ENCODE measurements at places on chromosomes 5 and 9.

GRCh38 chr9:100322954-100323536 is 29.7 kb downstream of the TEX10 start:
- no peak for DNase-seq

GRCh38 chr9:107547772-107548297 is 58.3 kb upstream of the KLF4 start:
- DNase-seq, result no peak

GRCh38 chr5:129629575-129629974 is 118.3 kb upstream of the MINAR2 start:
- no peak for DNase-seq

DNA sequence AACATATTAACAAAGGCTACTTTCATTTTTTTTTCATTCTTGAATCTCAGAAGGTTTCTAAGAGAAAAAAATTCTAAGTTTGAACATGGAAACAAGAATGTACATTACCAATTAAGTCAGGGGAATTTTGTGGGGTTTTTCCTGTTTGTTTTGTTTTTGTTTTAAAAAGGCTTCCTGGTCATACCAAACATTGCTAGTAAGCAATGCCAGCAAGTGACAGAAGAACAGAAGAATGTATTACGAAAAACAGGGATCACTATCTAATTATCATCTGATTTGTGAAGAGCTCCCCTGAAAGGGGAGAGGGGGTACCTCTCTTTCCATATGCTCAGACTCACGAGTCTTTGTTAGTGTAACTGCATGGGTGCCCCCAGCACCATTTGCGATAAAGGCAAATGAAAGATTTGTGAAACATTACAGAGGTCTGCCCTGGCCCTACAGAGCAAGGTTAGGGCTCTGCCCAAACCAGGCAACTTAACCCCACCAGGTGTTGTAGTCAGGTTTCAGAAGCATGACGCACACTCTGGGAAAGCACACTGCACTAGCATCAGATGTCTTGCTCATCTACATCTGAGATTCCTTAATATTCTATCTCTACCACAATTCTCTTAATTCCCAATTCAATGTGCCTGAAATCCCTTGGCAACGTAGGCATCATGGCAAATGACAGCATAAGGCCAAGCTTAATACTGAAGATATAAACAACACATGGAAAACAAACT is 268.2 kb downstream of the MLLT3 start:
- DNase-seq, result no peak

- no peak for DNase-seq
These were observed 92.7 kb upstream of the CACNA1B start for GRCh38 chr9:137784641-137785513.

DNA sequence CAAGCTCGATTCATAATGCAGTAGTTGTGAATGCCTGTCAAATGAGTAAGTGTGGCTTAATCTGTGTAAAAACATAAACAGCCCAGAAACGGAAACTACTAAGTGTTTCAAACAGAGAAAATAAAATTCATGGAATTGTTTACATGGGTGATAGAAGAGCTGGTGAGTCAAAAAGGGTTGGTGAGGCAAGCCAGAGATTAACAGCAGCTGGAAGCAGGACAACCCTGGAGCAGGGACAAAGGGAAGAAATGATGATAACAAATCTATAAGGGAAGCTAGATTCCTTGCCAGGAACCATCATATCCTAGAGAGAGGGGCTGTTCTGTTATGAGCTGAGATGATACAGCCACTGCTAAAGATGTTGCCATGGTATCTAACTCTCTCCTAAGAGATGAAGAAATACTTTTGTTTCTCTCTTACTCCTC is 18.0 kb upstream of the PRR16 start:
- DNase-seq, result no peak

DNA sequence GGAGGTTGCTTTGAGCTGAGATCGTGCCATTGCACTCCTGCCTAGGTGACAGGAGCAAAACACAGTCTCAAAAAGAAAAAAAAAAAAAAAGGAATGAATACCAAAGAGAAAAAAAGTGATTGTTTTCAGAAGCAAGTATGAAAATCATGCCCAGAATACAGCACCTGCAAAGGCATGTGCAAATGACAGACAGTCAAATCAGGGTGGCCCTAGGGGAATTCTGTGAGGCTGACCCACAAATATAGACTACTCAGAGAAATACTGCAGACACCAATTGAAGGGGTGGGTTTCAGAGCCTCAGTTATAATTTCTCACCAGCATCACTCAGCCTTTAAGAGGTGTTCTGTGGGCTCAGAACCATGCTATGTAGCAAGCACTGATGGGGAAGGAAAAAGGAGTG is 28.6 kb downstream of the DCAF12 start:
- DNase-seq, result no peak

DNA sequence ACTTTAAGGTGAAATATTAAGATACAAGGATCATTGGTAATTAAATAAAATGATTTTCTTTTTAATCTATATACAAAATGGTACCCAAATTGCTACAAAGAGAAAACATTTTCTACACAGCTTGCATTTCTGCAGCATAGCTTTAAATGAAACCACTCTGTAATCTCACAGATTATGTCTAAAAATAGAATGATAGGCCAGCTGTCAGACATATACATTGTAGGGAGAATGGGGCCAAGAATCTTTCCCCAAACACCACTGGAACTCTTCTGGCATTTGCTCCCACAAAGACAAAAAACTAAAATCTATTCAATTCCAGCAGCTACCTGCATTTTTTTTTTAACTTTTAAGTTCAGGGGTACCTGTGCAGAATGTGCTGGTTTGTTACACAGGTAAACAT is 124.1 kb upstream of the NR5A1 start:
- no peak for DNase-seq

DNA sequence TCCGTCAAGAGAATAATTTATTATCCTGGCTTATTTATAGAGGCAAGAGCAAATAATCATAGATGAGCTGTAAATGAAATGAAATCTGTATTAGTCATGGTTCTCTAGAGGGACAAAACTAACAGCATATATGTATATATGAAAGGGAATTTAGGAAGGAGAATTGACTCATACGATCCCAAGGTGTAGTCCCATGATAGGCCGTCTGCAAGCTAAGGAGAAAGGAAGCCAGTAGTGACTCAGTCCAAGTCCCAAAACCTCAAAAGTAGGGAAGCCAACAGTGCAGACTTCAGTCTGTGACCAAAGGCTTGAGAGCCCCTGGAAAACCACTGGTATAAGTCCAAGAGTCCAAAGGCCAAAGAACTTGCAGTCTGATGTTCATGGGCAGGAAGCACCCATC is 515.9 kb upstream of the CYLC2 start:
- DNase-seq, result no peak

GRCh38 chr9:125241863-125242739 is 958 bp upstream of the HSPA5 start:
- DNase-seq, result no peak

DNA sequence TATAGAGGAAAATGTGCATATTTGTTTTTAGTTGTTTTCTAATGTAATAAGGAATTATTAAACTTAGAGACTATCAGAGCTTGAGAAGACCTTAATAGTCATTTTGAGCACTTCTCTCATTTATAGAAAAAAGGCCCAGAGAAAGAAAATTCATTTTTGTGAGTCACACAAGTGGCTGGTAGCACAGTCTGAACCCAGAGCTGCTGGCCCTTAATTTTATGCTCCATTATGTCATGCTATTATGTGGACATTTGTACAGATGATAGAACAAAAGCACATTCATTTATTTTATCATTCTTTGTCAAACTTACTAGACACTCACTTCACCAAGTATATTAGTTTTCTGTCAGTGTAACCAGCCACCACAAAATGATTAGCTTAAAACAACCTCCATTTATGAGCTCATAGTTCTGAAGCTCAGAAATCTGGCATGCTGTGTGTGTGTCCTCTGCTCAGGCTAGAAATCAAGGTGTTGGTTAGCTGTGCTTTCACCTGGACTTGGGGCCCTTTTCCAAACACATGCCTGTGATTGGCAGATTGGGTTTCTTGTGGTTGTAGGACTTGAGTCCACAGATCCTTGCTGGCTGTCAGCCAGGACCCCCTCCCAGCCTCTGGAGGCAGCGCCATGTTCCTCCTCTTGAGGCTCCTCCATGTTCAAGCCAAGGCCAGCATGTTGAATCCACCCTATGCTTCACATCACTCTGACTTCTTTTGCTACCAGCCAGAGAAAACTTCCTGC is 188.9 kb downstream of the ARHGAP26 start:
- no peak for DNase-seq

GRCh38 chr5:10295619-10296326 is 11.9 kb downstream of the CMBL start:
- DNase-seq, result no peak

DNA sequence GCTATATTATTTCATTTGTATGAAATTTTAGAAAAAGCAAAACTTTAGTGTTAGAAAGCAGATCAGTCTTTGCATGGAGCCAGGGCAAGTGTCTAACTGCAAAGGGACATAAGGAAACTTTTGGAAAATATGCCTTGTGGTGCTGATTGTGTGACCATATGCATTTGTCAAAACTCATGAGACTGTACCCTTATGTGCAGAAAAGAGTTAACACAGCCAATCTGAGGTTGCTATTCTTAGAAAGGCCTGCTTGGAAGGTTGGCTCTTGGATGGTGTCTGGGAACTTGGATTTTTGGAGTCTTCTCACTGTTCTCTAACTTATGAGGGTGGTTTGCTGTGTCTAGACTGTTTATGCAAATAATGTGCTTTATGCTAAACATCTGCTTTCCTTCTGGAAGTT is 76.6 kb downstream of the SNX18 start:
- DNase-seq, result no peak

DNA sequence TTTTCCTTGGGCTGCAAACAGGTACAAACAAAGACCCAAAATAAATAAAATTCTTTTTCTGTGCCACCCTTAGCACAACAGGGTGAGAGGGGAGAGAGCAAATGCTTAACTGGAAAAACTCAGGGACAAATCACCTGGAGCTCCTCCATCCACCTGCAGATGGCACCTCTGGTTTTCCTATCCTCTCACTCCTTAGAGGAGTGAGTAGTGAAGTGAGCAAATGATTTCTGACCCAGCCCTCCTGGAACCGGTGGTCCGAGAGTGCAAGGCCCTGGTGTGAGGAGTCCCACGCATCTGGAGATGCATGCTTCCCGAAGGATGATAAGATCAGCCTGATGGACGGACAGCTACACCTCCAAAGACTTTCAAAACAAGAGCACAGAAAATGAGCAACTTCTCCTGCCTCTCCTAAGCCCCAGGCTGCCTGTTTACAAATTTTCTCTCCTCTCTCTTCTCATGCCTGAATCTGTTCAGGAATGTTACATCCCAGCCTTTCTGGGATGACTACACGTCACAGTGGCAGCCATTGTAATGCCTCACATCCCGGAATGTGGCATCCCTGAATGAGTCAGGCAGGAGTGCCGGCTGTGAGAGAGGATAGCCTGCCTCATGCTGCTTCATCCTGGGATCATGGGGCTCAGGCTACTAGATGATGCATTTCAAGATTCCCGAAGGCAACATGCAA is 86.4 kb downstream of the ADRB2 start:
- DNase-seq, result no peak

- DNase-seq, result no peak
These were observed 124.6 kb downstream of the GNAQ start for GRCh38 chr9:77906991-77907390.

DNA sequence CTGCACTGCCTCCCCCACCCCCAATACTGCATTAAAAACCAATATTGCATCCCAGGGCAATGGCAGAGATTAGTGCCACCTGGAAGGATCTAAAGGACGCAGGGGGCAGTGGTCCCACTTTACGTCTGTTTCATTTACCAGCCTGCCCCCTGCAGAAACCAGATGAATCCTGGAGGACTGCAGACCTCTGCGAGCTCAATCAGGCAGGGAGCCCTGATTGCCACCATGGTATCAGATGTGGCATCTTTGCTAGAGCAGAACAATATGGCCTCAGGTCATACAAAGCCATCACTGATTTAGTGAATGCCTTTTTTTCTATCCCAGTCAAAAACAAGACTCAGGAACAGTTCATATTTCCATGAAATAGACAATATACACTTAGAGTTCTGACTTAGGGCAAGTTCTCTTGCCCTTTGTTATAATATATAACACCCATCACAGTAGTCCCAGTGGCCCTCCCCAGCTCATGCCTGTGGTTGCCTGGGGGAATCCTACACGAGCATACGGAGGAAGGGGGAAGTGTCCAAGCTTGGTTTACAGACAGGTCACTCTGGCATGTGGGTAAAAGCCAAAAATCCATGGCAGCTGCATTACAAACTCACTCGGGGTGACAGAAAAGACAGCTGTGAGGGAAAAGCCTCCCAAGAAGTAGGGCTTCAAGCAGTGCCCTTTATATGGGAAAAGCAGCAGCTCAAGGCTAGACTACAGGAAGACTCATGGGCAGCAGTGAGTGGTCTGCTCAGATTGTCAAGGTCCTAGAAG is 85.1 kb downstream of the MED27 start:
- no peak for DNase-seq

- no peak for DNase-seq
These were observed 509.1 kb downstream of the RASEF start for GRCh38 chr9:82553654-82554366.

DNA sequence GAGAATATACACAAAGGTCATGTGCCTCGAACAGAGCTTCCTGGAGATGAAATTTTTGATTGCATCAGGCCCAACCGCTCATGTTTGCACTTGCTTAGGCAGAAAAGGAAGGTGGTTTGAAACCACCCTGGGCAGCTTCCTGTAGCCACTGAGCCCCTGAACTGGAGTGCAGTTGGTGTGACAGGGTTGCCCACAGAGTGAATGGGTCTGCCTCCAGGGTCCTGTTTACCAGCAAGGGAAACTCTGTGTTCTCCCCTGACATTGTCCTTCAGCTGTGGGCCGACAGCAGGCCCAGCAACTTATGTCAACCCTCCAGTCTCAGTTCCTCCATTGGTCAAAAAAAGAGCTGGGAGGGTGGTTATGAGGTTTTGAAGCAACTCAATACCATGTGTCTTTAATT is 289.6 kb downstream of the KIF4B start:
- no peak for DNase-seq

GRCh38 chr9:107049046-107049802 is 186.3 kb downstream of the ZNF462 start:
- DNase-seq, result no peak

GRCh38 chr9:23615569-23615968 is 210.5 kb downstream of the ELAVL2 start:
- DNase-seq, result no peak

DNA sequence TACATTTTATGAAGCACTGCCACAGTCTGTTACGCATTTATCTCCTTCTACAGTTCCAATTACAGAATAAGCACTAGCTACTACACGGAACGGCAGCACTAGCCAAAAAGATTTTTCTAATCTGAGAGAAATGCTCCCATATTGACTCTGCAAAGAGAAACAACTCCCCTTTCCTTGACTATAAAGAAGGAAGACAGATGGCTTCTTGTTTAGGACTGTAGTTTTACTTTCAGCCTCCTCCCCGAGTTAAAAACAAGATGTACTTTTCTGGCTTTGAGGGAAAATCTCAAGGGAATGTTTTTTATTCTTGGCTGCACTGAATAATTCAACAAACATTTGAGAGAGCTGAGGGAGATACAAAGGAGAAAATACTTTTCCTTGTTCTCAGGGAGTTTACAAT is 1.9 kb upstream of the SLC44A1 start:
- DNase-seq, result no peak
